ENCODE measurements at places on chromosomes 5 and 9. TPM values are rescaled to one million over a fixed set of nuclear protein-coding genes. Genes with fewer than 3 reads are reported as not detected.
A peak's percentile ranks its signal among the peaks of the same experiment; 100 is the strongest.

- H3K27me3 ChIP-seq, result no peaks in the 10 kb centered on the region
- no peak overlapping the region for H3K4me3 ChIP-seq
- H3K4me1 ChIP-seq, result peaks cover 6% of the 10 kb centered on the region
- no peak overlapping the region for H3K27ac ChIP-seq
Observed at GRCh38 chr9:28215536-28216299, 642.4 kb upstream of the C9orf72 start.

DNA sequence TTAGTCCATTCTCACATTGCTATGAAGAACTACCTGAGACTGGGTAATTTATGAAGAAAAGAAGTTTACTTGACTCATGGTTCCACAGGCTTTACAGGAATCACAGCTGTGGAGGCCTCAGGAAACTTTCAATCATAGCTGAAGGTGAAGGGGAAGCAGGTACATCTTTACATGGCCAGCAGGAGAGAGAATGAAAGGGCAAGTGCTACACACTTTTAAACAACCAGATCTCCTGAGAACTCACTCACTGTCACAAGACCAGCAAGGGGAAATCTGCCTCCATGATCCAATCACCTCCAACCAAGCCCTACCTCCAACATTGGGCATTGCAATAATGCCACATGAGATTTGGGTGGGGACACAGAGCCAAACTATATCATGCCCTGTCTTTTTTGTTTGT, 3.5 kb upstream of the LCN6 start:
- H3K27me3 ChIP-seq, result no peaks in the 10 kb centered on the region
- no peak for DNase-seq
- H3K4me1 ChIP-seq, result peaks cover 31% of the 10 kb centered on the region
- H3K36me3 ChIP-seq, result no peaks in the 10 kb centered on the region

GRCh38 chr5:89397096-89397495, 514.1 kb upstream of the MEF2C start:
- no peaks in the 10 kb centered on the region for H3K27me3 ChIP-seq
- H3K27ac ChIP-seq, result no peak overlapping the region
- DNase-seq, result no peak
- no peaks in the 10 kb centered on the region for H3K36me3 ChIP-seq
- H3K4me3 ChIP-seq, result no peak overlapping the region
- no peaks in the 10 kb centered on the region for H3K4me1 ChIP-seq

DNA sequence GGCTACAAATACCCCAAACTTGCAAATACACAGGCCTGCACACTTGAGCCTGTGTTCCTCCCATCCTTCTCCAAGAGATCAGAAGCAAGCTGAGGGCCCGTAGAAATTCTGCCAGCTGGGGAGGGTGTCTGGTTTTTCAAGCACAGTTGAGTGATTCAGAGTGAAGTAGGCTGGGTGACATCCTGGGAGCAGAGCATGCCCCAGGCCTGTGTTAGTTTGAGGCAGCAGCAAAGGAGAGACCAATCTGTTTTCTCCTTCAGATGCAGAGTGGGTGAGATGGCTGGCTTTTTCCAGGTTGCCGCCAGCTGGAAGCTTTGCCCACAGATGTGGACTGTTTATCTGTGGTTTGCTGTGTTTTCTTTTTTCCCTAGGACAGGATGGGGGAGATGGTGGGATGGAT, 63.1 kb downstream of the RCL1 start:
- peaks cover 15% of the 10 kb centered on the region for H3K4me1 ChIP-seq
- H3K4me3 ChIP-seq, result no peak overlapping the region
- H3K27ac ChIP-seq, result no peak overlapping the region
- peaks cover 5% of the 10 kb centered on the region for H3K36me3 ChIP-seq
- no peaks in the 10 kb centered on the region for H3K27me3 ChIP-seq
- DNase-seq, result peak; percentile 82

DNA sequence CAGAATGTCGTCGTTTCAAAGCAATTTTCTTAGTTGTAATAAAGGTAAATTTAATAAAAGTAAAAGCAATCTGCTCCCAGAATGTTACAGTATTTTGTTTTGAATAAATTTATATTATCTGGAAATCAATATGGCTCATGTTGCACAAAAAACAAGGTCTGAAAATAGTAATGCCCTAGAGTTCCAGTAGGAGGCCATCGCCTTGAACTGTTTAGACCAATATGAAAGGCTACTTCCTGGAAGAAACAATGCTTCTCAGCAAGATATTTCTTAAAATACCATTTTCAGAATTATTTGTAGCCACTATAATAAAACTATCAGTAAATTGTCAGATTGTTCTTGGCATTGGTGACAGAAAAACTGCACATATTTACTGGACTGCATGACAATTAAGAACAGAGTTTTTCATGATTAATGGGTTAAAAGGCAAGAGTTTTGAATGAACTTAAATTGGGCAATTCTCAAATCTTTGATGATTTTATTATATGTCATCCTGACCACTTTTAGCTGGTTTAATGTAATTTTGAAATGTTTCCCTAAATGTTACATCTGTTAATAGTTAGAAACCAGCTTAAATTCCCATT, 153.2 kb downstream of the COMMD10 start:
- H3K27ac ChIP-seq, result no peak overlapping the region
- H3K4me1 ChIP-seq, result peaks cover 5% of the 10 kb centered on the region
- no peak overlapping the region for H3K4me3 ChIP-seq
- DNase-seq, result no peak
- H3K27me3 ChIP-seq, result no peaks in the 10 kb centered on the region

Gene SAXO1
- total RNA-seq, result 0.54 TPM

- peaks cover 4% of the 10 kb centered on the region for H3K4me1 ChIP-seq
- H3K36me3 ChIP-seq, result no peaks in the 10 kb centered on the region
- H3K27me3 ChIP-seq, result no peaks in the 10 kb centered on the region
- no peak for DNase-seq
Observed at GRCh38 chr9:99023231-99023630, 79.5 kb downstream of the COL15A1 start.

Gene ELAVL2
- 0.27 TPM for total RNA-seq

Gene TRMO
- 57.6 TPM for total RNA-seq

DNA sequence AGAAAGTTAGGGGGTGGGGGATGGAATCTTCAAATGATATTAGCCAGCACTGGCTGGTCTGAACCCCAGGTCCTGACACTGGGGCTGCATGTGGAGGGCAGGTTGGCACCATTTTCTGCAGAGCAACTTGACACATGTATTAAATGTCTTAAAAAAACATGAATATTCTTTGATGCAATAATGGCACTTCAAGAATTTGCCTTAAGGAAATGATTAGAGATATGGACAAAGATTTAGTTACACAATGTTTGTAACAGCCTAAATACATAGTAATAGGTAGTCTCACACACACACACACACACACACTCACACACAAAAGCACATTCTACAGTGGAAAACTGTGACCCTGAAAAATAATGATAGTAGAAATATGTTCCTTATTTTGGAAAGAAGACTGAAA, 3.6 kb downstream of the SVEP1 start:
- peaks cover 9% of the 10 kb centered on the region for H3K27me3 ChIP-seq
- H3K27ac ChIP-seq, result no peak overlapping the region
- no peaks in the 10 kb centered on the region for H3K4me1 ChIP-seq
- no peak for DNase-seq
- H3K36me3 ChIP-seq, result no peaks in the 10 kb centered on the region

- no peak overlapping the region for H3K4me3 ChIP-seq
- no peaks in the 10 kb centered on the region for H3K36me3 ChIP-seq
- H3K4me1 ChIP-seq, result no peaks in the 10 kb centered on the region
- no peak overlapping the region for H3K27ac ChIP-seq
- H3K27me3 ChIP-seq, result no peaks in the 10 kb centered on the region
- peak; percentile 34 for DNase-seq
Observed at GRCh38 chr9:100714372-100715099, 136.7 kb downstream of the CAVIN4 start.

Gene ST8SIA4
- total RNA-seq, result 5.0 TPM

Measured in thyroid gland (tissue), 4 donors.